ENCODE measurements at places on chromosomes 7 and 10. TPM values are rescaled to one million over a fixed set of nuclear protein-coding genes. Genes with fewer than 3 reads are reported as not detected.

GNAI1 gene
- total RNA-seq: 56.0 TPM

EXOC4 gene
- total RNA-seq: 106 TPM

MYO1G gene
- under 0.01 TPM for total RNA-seq

SPDYE9 gene
- total RNA-seq: not detected

WNT16 gene
- total RNA-seq: 0.32 TPM

ASB10 gene
- not detected for total RNA-seq

ZPBP gene
- not detected for total RNA-seq

CLEC5A gene
- not detected for total RNA-seq

MBL2 gene
- total RNA-seq: not detected

METTL27 gene
- total RNA-seq: 1.6 TPM

GRK5 gene
- 16.0 TPM for total RNA-seq

ADAM8 gene
- 7.8 TPM for total RNA-seq

MOGAT3 gene
- not detected for total RNA-seq

CDHR3 gene
- 9.1 TPM for total RNA-seq

AKR1C4 gene
- not detected for total RNA-seq

SCRN1 gene
- total RNA-seq: 113 TPM

SUN3 gene
- total RNA-seq: not detected

HPSE2 gene
- total RNA-seq: 5.6 TPM

CPXM2 gene
- not detected for total RNA-seq

SPAG6 gene
- total RNA-seq: not detected

MUC12 gene
- not detected for total RNA-seq

PRR15 gene
- 1.3 TPM for total RNA-seq

NUDT13 gene
- 3.2 TPM for total RNA-seq

PTF1A gene
- total RNA-seq: not detected

HOXA7 gene
- 2.2 TPM for total RNA-seq

UPF2 gene
- total RNA-seq: 19.0 TPM

CYP3A4 gene
- not detected for total RNA-seq

SUGCT gene
- 8.4 TPM for total RNA-seq

NKX2-3 gene
- total RNA-seq: not detected

SPAM1 gene
- not detected for total RNA-seq

GJD4 gene
- total RNA-seq: not detected

FRMD4A gene
- total RNA-seq: 56.7 TPM

GPER1 gene
- total RNA-seq: 2.6 TPM

NCOA4 gene
- 163 TPM for total RNA-seq

ASIC3 gene
- under 0.01 TPM for total RNA-seq

SLC26A5 gene
- total RNA-seq: not detected
